Fibroblast of the aortic adventitia (primary cell): ENCODE measurements at places on chromosomes 12 and 14.

DNA sequence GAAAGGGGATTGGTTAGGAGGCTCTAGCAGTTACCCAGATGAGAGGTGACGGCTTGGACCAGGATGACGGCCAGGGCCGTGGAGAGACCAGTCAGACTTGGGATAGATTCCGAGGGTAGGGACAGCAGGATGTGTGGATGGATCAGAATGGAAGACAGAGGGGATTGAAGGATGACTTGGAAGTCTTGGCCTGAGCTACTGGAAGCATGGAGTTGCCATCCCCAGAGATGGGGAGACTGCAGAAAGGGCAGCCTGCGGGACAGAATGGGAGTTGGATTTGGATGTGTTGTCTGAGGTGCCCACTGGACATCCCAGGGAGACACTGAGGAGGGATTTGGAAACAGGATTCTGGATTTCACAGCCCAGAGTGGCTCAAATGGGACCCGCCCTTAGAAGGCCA, 102.3 kb downstream of the CALM1 start:
- DNase-seq = no peak

GRCh38 chr12:101064721-101065120, 145.3 kb downstream of the SLC5A8 start:
- DNase-seq = no peak

- peak; percentile 78 for DNase-seq
Observed at GRCh38 chr12:71158361-71158882, 623 bp upstream of the TSPAN8 start.

- peak; percentile 98 for DNase-seq
Observed at GRCh38 chr14:61493239-61493638, 171.9 kb downstream of the PRKCH start.

DNA sequence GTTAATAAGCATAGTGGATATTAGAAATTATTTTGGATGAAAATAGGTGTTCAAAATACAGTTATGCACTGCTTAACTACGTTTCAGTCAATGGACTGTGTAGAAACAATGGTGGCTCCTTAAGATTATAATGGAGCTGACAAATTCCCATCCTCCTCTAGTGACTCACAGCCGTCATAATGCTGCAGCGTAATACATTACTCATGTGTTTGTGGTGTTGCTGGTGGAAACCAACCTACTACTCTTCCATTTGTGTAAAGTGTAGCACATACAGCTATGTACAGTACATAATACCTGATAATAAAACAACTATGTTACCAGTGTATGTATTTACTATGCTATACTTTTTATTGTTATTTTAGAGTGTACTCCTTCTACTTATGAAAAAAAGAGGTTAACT, 111.2 kb upstream of the TMCC3 start:
- peak; percentile 85 for DNase-seq

DNA sequence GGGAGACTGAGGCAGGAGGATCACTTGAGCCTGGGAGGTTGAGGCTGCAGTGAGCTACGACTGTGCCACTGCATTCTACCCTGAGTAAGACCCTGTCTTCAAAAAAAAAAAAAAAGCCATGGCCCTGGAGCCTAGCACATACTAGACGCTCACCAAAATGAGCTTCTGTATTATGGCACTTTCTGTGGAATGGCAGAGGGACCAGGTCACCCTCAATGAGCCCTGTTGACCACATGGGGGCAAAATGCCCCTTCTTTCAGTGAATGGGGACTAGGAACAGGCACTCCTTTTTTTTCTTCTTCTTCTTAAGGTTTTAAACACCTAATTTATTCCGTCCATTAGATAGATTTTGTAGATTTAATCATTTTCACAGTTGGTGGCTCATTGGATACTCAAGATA, 50.5 kb downstream of the FAM222A start:
- DNase-seq = no peak

GRCh38 chr12:4535092-4535491, 3.6 kb upstream of the RAD51AP1 start:
- DNase-seq = no peak

GRCh38 chr12:20122274-20122673, 246.1 kb upstream of the PDE3A start:
- DNase-seq = no peak

GRCh38 chr12:121776190-121777098, 17.0 kb downstream of the RHOF start:
- DNase-seq = peak; percentile 61

GRCh38 chr14:50985124-50985858, 41.0 kb upstream of the PYGL start:
- peak; percentile 11 for DNase-seq

DNA sequence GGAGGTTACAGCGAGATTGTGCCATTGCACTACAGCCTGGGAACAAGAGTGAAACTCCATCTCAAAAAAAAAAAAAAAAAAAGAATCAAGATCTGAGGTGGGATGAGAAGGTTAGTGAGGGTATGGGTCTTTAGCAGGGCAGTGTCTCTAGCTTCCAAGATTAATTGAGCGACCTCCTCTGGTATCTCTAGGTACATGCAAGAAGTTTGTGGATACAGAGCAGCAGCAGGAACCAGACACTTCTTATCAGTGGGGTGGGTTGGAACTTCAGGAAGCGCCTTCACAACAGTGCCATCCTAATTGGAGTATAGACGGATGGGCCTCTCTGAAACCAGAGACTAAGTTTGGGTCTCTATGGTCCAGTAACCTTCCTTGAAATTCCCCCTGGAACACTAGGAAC, 51.9 kb upstream of the CISTR start:
- no peak for DNase-seq

- DNase-seq = no peak
Observed at GRCh38 chr12:118586433-118586832, 210.1 kb downstream of the SUDS3 start.

- peak; percentile 8 for DNase-seq
Observed at GRCh38 chr12:52796839-52797528, 1.1 kb upstream of the KRT3 start.

GRCh38 chr14:32110548-32110896, 33.4 kb downstream of the ARHGAP5 start:
- no peak for DNase-seq

GRCh38 chr12:114918535-114919233, 234.7 kb upstream of the TBX3 start:
- peak; percentile 45 for DNase-seq
